ENCODE measurements at places on chromosomes 3 and 15.

- DNase-seq: no peak
Measured at GRCh38 chr3:13251166-13251903, 168.8 kb downstream of the NUP210 start.

DNA sequence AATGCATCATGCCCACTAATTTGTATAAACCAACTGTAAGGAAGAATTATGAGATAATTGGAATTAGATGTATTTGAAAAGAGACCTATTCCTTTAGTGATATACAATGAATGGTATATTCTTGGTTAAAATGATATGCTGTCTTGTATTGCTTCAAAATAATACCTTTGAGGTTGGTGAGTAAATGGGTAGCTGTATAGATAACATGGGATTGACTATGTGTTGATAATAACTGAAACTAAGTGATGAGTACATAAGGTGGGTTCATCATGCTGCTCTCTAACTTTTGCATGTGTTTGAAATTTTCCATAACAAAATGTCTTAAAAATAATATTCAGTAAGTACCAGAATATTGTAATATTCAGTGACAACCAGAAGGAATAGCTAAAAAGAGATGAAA is 272.6 kb upstream of the ZPLD1 start:
- no peak for DNase-seq

- no peak for DNase-seq
Measured at GRCh38 chr3:9866639-9867038, 13.4 kb downstream of the CIDEC start.

DNA sequence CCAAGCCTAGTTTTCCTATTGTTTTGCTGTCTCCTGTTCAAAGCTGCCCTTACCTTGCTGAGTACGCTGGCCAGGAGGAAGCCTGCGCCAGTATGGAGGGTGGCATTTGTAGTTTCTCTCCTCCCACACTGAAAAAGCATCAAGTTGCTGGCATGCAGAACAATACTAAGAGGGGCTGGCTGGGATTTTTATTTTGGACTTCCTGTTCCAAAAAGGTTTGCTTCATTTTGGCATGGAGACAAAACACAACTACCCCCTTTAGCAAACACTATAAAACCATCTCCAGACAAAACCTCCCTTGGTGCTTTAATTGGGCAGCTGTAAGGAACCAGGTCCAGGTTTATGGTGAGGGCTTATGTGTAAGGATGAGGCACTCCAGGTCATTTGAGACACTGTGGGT is 457.6 kb downstream of the PDCD6IP start:
- DNase-seq: no peak

DNA sequence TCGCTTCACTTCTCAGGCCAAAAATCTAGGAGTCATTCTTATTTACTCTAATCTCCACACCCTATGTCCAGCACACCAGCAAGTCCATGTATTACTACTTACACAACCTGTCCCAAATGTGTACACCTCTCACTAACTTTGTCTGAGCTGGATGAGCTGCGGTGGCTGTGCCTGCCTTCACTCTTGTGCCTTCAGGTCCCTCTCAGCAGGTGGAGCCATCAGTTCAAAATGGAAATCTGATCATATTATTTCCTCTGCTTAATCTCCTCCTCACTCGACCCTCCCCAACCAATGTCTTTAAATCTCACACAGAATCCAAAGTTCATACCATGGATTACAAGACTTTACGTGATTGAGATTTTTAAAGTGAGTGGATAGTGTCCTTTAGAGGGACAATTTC is 82.8 kb downstream of the SSR3 start:
- no peak for DNase-seq

GRCh38 chr15:51075364-51075763 is 19.3 kb downstream of the TNFAIP8L3 start:
- no peak for DNase-seq

- peak; percentile 9 for DNase-seq
Measured at GRCh38 chr15:48644827-48645557, 517 bp downstream of the FBN1 start.

DNA sequence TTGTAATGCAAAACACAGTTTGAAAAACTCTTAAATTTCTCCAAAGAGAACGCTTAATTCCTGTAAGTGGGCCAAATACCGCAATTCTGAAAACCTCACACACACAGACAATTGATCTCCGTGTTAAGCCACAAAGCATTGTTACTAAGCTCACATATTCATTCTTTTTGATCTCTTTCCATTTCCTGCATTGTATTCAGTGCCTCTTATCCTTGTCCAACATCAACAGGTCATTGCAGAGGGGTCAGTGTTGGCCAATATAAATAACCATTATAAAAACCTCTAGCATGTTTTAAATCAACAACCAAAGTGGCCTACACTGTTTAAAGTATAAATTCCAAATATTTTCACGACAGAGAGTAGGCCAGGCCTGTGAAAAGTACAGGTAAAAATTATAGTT is 171.1 kb downstream of the PDZRN3 start:
- DNase-seq: no peak

- no peak for DNase-seq
Measured at GRCh38 chr3:56796202-56796601, 5.5 kb downstream of the ARHGEF3 start.

GRCh38 chr3:50204804-50205412 is at the start of gene SLC38A3:
Gene SLC38A3, plus strand, starts transcription at chr3:50205271. Its CDS starts 8,929 bp downstream, at chr3:50214200.
- DNase-seq: no peak

DNA sequence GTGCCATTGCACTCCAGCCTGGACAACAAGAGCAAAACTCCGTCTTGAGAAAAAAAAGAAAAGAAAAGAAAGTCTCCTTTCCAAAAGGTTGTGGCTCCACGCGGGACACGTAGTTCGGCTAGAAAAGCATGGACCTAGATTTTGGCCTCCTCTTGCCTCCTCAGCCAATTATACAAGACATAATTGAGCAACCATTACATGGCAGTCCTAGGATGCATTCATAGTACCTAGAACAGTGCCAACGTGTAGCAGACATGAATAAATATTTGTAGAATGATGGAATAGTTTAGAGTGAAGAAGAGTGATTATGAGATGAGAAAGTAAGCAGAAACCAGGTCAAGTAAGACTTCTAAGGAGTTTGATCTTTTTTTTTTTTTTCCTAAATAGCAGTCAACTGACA is 112.5 kb downstream of the ZNF609 start:
- no peak for DNase-seq

- no peak for DNase-seq
Measured at GRCh38 chr15:100681335-100681746, 79.0 kb downstream of the ASB7 start.

DNA sequence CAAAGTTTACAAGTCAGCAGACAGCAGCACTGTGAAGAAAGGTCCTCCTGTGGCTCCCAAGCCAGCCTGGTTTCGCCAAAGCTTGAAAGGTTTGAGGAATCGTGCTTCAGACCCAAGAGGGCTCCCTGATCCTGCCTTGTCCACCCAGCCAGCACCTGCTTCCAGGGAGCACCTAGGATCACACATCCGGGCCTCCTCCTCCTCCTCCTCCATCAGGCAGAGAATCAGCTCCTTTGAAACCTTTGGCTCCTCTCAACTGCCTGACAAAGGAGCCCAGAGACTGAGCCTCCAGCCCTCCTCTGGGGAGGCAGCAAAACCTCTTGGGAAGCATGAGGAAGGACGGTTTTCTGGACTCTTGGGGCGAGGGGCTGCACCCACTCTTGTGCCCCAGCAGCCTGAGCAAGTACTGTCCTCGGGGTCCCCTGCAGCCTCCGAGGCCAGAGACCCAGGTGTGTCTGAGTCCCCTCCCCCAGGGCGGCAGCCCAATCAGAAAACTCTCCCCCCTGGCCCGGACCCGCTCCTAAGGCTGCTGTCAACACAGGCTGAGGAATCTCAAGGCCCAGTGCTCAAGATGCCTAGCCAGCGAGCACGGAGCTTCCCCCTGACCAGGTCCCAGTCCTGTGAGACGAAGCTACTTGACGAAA is 24.2 kb downstream of the STARD5 start:
- no peak for DNase-seq

GRCh38 chr3:40309418-40309924 is at the start of gene EIF1B:
Gene EIF1B, plus strand, starts transcription at chr3:40309707. Its CDS starts 235 bp downstream, at chr3:40309942.
- peak; percentile 97 for DNase-seq

DNA sequence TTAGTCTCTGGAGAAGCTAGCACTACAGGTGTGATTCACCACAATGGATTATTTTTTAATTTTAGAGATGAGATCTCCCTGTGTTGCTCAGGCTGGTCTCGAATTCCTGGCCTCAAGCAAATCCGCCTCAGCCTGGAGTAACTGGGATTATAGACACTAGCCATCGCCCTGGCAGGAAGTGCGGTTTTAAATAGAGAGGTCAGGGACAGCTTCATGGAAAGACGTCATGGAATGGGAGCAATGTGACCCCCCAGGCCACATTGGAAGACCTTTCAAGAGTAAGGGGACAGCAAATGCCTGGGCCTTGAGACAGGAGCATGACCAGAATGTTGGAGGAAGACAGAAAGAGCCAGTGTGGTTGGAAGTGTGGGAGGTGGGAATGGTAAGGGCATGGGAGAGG is 2.2 kb upstream of the ISG20 start:
- DNase-seq: no peak

GRCh38 chr3:41176596-41176995 is 22.7 kb upstream of the CTNNB1 start:
- DNase-seq: no peak

DNA sequence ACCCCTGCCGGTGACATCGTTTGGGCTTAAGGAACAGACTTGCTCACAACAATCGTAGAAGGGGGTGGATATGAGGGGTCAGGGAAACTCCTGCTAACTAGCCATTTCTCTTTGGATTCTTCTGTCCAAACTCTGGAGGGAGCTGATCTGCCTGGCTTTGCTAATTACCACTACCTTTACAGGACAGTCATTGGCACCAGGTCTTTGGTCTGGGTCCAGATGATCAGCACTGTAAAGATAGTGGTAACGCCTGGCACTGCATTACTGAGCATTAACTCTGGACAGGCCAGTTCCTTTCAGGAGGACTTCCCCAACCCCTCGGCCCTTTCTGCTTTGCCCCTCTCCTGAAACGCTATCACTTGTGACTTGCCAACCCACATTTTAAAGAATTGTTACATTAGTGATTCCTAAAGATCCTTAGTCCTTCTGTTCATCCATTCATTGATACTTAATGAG is 788 bp downstream of the UQCC5 start:
- no peak for DNase-seq

- DNase-seq: no peak
Measured at GRCh38 chr3:128004661-128005060, 47.6 kb upstream of the SEC61A1 start.

- no peak for DNase-seq
Measured at GRCh38 chr3:36524560-36524959, 144.3 kb downstream of the STAC start.

GRCh38 chr3:183392186-183393034 is 36.0 kb downstream of the MCF2L2 start:
- no peak for DNase-seq

DNA sequence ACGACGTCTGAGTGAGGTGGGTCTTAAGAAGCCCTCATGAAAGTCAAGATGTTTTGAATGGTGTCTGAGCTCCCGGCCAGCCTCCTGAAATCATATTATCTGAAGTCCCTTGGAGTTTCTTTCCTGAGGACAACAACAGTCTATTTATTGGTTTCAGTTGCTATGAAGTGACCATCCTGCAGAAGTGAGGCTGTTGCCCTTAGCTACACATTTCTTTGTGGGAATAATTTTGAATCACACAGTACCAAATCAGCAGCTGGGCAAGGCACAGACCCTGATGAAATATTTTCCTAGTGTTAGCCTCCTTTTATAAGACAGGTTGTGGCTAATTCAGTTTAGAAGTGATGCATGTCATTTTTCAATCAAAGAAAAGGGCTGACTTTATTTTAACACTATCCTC is 220.7 kb upstream of the AZI2 start:
- DNase-seq: no peak

- no peak for DNase-seq
Measured at GRCh38 chr3:152836269-152836668, 1.3 kb downstream of the P2RY1 start.

DNA sequence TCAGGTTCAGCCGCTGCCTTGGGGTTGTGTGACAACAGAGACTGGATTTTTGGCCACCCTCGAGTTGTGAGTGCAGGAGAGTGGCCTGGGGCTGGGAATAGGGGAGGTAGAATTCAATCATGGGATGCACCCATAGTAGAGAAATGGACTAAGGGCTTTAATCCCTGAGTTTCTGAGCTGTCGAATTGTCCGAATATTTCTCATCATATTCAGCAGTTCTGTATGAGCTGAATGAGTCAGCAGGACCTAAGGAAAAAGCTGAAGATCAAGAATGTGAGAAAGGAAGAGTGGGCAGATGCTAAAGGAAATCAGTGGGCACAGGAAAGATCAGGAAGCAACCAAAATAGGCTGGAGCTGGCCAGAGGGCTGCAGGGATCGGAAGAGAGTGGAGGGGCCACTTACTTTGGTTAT is 44.4 kb upstream of the SACM1L start:
- DNase-seq: no peak

DNA sequence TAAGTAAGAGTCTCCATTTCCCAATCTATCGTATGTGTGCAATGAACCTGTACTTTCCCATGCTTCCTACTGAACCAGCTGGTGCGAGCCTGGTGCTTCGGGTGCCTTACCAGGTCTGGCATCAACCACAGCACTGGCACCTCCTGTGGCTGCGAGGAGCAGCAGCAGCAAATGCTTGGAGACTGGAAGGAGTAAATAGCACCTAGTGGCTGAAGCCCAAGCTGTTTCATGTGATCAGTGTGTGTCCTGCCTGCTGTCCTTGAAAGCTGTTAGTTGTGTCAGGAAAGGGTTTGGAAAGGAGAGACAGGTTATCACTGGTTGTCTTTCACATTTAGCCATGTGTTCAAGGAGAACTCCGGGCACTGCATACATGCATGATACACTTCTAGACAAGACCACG is 31.8 kb downstream of the PCOLCE2 start:
- no peak for DNase-seq

DNA sequence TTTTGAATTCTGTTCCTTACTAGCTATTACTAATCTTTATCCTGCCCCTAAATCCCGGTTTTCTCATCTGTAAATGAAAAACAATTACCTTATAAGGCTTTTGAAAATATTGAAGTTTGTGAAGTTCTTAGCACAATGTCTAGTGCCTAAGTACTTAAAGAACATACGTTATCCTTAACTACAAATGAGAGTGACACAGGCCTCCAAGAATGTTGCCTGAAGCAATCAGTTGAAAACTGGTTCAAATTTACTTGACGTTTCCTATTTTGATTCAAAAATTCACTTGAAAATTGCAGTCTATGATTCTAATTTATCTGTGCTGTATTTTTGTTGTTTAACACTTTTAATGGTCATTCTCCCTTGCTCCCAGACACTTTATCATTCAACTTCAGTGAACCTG is 3.2 kb downstream of the SENP7 start:
- DNase-seq: no peak

- no peak for DNase-seq
Measured at GRCh38 chr3:54963641-54964040, 35.8 kb upstream of the LRTM1 start.

GRCh38 chr3:177665122-177665808 is 468.0 kb upstream of the TBL1XR1 start:
- no peak for DNase-seq

DNA sequence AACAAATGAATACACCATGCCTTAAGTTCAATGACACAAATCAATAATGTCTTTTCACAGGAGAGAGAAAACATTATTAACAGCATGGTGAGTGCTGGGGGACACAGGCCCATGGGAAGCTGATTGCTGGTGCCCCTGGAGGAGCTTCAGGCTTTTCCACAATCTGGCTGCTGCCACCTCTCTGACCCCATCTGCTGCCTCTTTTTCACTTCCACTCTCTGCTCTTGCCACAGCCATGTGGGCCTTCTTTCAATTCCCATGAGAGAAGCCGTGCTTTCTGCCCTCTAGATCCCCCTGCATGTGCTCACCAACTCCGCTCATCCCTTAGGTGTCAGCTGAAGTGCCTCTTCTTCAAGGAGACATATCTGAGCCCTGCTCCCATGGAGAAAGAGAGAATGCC is 21.0 kb upstream of the CTXND1 start:
- no peak for DNase-seq
